Right lobe of liver (tissue), 6 donors: ENCODE measurements at places on chromosomes 1 and 21.

DNA sequence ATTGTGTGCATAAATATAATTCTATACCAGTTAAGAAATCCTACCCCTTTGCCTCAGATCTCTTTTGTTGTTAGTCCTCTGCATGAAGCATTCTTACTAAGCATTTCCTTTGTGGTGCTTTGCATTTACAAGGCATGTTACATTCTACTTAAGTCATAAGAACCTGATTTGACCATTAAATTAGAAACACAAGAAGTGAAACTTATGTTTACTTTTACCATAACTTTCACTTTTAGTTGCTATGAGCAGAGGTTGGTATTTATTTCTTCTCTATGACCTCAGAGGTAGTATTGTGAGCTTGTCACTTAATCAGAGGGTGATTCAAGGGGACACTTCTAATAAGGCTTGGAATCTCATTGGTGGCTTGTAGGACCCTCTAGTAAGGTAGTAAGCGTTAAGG, 9.0 kb downstream of the FAM20B start:
- DNase-seq = no peak

DNA sequence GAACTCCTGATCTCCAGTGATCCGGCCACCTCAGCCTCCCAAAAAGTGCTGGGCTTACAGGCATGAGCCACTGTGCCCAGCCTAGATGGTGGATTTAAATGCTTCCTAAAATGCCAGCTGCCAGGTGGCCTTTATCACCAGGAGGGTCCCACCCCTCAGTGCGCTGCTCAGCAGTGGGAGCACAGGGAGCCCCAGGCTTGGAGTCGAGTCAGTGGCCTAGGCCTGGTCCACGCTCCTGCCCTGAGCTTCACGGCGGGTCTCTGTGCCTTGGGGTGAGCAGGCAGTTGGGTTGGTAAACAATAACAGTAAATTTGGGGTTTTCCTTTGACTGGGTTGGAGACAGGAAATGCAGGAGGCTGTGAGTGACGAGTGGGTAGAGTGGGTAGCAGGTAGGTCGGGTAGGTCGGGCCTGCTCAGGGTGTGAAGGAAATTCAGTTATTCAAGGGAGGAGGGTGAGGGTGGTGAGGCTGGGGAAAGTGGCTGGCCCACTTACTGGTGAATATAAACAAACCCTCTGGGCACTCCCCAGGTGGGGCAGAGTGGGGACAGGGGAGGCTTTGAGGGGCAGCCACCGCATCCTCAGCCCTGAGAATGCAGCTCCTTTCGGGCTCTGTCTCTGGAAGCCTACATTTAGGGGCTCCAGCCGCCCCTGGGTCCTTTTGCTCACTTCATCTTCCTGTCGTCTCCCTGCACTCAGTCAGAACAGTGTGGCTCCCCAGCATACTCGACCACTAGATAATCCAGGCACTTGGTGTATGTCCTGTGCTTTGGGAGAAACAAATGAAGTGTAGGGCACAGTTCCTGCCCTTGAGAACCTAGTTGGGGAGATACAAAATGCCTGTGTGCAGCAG, 33.5 kb upstream of the IL19 start:
- no peak for DNase-seq

DNA sequence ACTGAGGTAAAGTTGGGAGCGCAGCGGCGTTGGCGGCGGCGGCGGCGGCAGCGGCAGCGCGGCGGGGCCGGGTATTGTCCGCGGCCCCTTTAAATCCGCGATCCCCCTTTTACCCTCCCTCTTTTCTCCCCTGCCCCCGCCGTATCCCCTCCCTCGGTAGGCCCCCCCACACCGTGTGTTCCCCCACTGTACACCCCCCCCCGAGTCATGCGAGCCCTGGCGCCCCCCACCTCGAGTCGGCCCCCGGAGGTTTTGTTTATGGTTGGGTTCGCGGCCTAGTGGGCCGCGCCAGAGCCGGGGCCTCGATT, 169 bp downstream of the UBAP2L start:
- no peak for DNase-seq

GRCh38 chr1:188642704-188643103, 1814.0 kb downstream of the PLA2G4A start:
- DNase-seq = no peak

GRCh38 chr1:7247158-7247557, 461.9 kb downstream of the CAMTA1 start:
- DNase-seq = no peak

GRCh38 chr1:9413877-9414213, 121.2 kb downstream of the SPSB1 start:
- no peak for DNase-seq

DNA sequence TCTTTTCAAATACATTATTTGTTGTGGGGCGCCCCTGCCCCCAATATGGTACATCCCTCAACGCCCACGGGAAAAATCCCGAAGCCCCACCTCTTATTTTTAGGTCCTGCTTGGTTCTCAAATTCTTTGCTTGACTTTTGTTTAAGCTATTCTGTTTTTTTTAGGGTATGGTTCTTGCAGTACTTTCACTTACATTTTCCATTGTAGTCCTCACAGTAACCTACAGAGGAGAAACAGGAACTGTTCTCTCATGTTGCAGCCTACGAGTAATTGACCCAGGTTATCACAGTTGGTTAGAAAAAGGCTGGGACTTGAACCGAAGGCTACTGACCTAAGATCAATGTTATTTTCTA, 697 bp upstream of the C21orf91 start:
- DNase-seq = no peak

DNA sequence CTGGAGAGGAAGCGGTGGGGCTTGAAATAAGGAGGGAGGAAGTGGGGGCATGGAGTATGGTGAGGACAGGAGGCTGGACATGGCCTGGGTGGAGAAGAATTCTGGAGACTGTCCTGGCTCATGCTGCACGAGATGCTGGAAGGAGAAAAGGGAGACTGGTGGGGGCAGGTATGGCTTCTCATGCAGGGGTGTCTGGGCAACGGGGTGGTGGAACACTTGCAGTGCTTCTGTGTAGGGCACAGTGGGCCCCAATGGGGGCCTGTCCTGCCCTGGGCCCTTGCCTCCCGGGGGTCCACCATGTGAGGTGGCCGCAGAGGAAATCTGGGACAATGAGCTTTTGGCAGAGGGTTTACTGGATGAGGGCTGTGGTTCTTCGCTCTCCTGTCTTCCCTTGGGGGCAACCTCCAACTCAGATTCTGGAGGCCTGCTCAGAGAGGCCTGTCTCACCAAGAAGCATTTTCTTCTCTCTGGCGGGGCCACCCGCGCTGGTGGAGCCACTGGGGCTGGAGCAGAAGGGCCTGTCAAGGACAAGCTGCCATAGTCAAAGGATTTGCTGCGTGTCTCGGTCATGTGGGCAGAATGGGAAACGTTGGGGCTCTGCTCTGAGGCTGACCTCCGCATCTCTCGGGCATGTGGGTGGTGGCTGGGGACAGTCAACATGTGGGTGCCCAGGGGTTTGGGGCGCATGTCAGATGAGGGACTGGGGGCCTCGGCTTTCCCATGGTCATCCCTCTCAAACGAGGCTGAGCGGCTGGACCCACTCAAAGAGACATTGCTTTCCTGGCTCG, 96.9 kb upstream of the EDN2 start:
- no peak for DNase-seq

DNA sequence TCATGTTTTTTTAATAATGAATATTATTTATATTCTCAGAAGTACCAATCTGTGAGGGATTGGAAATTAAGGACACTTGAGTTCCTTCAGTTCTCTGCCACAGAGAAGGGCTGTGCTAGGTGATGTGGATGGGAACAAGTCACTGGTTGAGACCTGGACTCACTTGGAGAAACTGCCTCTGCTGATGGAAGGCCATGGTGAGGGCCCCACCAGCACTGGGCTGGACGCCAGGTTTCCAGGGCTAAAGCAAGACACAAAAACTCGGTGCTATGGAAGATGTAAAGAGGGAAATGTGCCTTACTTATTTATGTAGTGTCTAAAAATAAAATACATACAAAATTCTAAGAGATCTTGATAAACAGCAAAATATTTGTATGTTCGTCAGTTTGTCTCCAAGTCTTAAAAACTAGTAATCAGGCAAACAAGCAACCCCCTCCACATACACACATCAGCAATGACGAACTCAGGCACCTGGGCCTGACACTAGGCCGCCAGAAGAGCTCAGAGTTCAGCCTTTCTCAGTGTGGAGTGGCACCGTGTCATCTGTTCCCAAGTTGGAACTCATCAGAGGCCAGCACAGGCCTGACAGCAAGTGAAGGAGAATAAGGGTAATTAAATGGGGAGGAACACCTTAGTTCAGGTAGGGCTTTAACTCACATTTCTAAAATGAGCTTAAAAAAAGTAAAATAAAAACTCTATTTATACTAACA, 19.6 kb downstream of the SIPA1L2 start:
- no peak for DNase-seq
